Activated CD4-positive, alpha-beta memory T cell treated with anti-CD3 and anti-CD28 coated beads for 36 hours (primary cell): ENCODE measurements at places on chromosomes 1 and 21. TPM values are rescaled to one million over a fixed set of nuclear protein-coding genes. Genes with fewer than 3 reads are reported as not detected.
A peak's percentile ranks its signal among the peaks of the same experiment; 100 is the strongest.

DNA sequence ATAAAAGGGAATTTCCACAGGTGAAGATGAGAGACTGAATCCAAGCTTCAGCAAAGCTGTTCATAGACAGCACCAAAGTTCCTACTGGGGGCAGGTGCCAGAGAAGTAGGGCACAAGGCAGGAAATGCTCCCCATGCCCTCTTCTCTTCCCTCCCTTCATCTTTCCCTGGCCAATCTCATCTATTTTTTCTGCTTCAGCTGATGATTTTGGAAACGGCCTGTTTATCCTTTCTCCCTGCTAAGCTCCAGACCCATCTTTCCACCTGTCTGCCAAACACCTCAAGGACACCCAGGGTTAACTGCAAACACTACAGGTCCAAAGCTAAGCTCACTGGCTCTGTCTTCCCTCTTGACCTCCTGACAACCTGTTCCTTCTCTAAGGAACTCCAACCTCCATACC, 18.1 kb downstream of the KCND3 start:
- no peak overlapping the region for H3K27ac ChIP-seq
- H3K4me1 ChIP-seq = no peaks in the 10 kb centered on the region
- H3K36me3 ChIP-seq = no peaks in the 10 kb centered on the region
- H3K27me3 ChIP-seq = peaks cover 42% of the 10 kb centered on the region

DNA sequence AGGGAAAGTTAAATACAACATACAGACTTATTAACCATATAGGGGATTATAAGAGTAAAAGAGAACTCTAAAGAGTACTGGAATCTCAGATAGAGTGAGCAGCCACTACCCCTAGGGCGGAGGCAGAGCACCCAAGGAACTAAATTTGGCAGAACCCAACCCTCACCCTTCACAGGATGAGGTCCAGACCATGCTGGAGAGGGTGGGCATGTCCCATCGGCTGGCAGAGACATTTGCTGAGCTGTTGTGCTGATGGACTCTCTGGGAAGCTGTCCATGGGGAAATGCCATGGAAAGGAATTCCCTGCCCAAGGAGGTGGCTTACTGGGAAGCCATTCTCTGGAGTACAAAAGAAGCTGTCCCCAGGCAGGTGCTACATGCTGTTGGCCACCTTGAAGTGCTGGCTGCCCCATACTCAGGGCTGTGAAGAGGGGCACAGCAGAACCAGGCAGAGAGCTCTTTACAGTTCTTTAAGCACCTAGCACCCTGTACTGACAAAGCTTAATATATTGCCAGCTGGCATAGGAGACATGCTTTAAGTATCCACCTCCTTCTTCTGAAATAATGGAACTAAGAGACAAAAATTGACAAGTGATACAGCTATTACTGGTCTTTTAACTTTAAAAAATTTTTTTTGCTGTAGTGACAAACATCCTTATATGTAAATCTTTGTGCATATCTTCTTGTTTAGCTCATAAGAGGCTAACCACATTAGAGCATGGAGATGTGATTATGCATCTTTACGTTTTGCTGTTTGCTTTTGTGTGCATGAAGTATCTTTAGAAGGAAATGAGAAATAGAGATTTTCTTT, 29.6 kb downstream of the TSNAX start:
- no peak overlapping the region for H3K4me3 ChIP-seq
- no peak for DNase-seq
- peaks cover 8% of the 10 kb centered on the region for H3K36me3 ChIP-seq
- H3K4me1 ChIP-seq = peaks cover 28% of the 10 kb centered on the region

DNA sequence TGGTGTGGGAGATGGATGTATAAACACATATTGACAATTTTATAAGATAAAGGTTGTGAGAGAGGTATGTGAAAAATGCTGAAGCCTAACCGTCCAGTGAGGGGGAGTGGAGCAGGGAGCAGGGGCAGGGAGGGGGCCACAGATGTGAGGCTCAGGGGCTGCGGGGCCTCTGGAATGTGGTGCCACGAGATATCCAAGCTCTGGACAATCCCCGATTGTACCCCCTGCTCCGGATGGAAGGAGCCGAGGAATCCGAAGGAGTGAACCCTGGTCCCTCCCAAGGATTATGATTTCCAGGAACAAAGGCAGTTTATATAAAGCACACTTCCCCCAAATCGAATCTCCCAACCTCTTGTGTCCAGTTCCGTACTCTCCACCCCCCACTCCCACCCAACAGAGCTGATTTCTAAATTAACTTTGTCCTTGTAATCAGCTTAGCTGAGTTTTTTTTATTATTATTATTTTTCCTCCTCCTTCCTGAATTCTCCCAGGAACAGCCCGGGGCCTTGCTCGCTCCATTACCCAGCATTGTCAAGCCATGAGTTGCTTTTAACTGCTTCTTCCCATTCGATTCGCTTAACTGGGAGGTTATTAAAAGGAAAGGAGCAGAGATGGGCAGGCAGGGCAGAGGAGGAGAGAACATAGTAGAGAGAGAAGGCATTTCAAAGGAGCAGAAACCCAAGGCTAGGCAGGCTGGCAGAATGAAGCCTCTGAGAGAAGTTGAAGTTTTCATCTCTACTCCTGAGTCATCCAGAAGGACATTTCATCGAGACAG, 9.4 kb downstream of the KIRREL1 start:
- H3K4me1 ChIP-seq = no peaks in the 10 kb centered on the region
- no peak overlapping the region for H3K27ac ChIP-seq
- peaks cover 8% of the 10 kb centered on the region for H3K27me3 ChIP-seq
- no peak overlapping the region for H3K4me3 ChIP-seq
- DNase-seq = no peak
- no peaks in the 10 kb centered on the region for H3K36me3 ChIP-seq

DNA sequence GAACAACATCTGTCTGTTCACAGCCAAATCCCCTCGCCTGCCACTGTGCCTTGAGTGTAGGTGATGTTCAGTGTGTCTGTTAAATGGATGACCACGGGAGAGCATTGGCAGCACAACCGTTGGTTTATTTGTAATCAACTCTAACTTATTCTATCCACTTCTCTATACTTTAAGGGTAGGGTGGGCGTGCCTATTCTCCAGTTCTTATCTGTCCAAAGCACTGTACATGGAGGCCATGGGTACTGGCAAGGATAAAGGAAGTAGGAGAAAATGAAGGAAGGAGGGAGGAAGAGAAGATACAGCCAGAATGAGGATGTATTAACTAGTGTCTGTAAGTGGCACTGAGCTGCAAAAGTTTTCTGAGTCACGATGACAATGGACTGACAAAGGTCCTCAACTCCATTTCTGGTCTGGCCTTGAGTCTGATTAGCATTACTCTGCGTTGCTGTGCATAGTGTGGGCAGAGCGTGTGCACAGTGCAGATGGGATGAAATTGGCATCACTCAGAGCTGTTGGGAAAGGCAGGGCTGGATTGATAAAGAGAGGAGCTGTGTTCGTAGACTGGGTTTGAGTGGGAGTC, 7.1 kb downstream of the RHOU start:
- no peak for DNase-seq

GRCh38 chr1:192584866-192585265, 9.3 kb downstream of the RGS1 start:
- no peak for DNase-seq
- H3K4me1 ChIP-seq = peaks cover 10% of the 10 kb centered on the region
- H3K36me3 ChIP-seq = peaks cover 1% of the 10 kb centered on the region
- H3K4me3 ChIP-seq = no peak overlapping the region

- no peaks in the 10 kb centered on the region for H3K27me3 ChIP-seq
- H3K4me3 ChIP-seq = no peak overlapping the region
- no peak for DNase-seq
- peaks cover 57% of the 10 kb centered on the region for H3K4me1 ChIP-seq
- no peak overlapping the region for H3K27ac ChIP-seq
Observed at GRCh38 chr1:193543259-193543658, 356.8 kb upstream of the B3GALT2 start.

DNA sequence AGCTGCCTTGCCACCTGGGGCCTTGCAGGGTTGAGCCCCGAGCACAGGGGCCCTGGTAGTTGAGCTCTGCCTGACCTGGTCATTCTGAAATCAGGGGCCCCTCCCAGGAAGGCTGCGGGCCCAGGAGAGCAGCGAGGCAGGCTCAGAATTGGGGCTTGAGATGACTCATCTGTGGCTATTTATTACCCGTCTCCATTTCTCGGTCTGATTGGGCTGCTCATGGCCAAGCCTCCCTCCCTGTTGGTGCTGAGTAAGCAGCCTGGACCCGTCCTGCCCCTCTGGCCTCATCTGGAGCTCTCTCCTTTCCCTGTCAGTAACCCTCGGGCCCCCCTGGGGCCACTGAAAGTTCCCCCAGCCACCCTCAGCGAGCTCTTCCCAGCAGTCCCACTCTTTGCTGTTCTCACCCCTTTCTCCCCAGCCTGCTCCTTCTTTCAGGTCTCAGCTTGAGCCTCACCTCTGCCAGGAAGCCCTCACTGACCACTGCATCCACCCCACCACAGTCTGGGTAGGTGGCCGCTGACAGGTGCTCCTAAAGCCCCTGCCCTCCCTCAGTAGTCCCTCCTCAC, 11.0 kb upstream of the TNFRSF8 start:
- H3K4me3 ChIP-seq = no peak overlapping the region
- peak overlapping the region; percentile 49 for H3K27ac ChIP-seq
- DNase-seq = peak; percentile 80
- peaks cover 8% of the 10 kb centered on the region for H3K27me3 ChIP-seq
- H3K36me3 ChIP-seq = no peaks in the 10 kb centered on the region
- peaks cover 50% of the 10 kb centered on the region for H3K4me1 ChIP-seq

GRCh38 chr1:114076308-114076707, 77.4 kb downstream of the SYT6 start:
- no peak for DNase-seq
- H3K36me3 ChIP-seq = no peaks in the 10 kb centered on the region
- H3K4me3 ChIP-seq = no peak overlapping the region

DNA sequence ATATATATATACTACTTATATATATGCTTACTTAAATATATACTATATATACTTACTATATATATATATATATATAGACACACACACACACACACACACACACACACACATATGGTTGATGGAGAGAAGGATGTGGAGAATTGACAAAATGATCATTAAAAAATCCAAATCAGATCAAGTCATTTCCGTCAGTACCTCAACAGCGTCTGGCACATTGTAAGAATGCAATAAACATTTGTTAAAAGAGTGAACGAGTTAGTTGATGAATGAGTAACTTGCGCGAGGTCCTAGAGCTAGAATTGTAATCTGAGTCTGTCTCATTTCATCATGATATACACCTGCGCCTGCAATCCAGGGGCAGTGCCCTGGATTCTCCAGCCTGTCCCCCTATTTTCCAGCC, 243.0 kb upstream of the MAP1LC3C start:
- H3K27ac ChIP-seq = no peak overlapping the region
- no peak overlapping the region for H3K4me3 ChIP-seq
- no peaks in the 10 kb centered on the region for H3K27me3 ChIP-seq
- no peaks in the 10 kb centered on the region for H3K36me3 ChIP-seq

DNA sequence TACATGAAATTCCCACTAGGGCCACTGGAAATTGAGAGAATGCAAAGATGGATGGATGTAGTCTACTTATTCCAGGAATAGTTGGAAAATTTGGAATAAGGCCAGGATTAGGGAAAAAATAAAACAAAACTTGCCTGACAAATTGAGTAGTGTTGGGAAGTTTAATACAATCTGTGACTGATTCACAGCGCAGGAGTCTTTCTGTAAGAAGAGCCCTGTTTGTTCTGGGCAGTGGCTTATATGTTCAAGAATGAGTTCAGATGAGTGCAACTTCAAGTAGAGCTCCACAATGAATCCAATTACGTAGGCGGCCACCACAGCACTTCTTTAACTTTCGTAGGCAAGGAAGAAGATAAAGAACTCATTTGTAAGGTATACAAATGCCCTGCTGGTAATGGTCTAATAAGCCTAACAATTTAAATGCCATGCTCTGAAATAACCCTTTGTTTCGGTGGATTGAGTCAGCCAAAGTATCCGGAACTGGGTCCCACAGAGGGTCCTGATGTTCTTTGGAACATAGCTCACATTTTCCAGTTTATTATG, 47.1 kb upstream of the KCNE1 start:
- peaks cover 5% of the 10 kb centered on the region for H3K4me1 ChIP-seq
- H3K27ac ChIP-seq = no peak overlapping the region
- no peak for DNase-seq
- H3K27me3 ChIP-seq = no peaks in the 10 kb centered on the region

GRCh38 chr1:157490467-157491165, 61.7 kb downstream of the FCRL5 start:
- no peaks in the 10 kb centered on the region for H3K36me3 ChIP-seq
- no peaks in the 10 kb centered on the region for H3K4me1 ChIP-seq
- H3K27me3 ChIP-seq = peaks cover 19% of the 10 kb centered on the region
- no peak overlapping the region for H3K4me3 ChIP-seq
- H3K27ac ChIP-seq = no peak overlapping the region

- no peaks in the 10 kb centered on the region for H3K27me3 ChIP-seq
- no peaks in the 10 kb centered on the region for H3K4me1 ChIP-seq
- no peaks in the 10 kb centered on the region for H3K36me3 ChIP-seq
- no peak for DNase-seq
- no peak overlapping the region for H3K4me3 ChIP-seq
Observed at GRCh38 chr1:31432592-31433395, 19.8 kb downstream of the SERINC2 start.

DNA sequence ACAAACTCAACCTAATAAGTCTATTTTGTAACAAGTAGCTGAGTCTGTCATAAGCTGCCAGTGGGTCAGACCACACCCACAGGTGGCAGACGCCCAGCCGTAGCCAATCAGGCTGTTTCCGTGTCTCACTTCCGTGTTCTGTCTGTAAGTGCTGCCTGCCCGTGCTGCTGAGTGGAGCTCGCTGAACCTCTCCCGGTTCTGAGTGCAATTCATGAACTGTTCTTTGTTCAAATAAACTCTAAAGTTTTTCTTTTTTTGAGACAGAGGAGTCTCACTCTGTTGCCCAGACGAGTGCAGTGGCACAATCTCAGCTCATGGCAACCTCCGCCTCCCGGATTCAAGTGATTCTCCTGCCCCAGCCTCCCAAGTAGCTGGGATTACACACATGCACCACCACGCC, 25.1 kb downstream of the POFUT2 start:
- no peaks in the 10 kb centered on the region for H3K27me3 ChIP-seq
- peaks cover 18% of the 10 kb centered on the region for H3K4me1 ChIP-seq
- no peak for DNase-seq
- peaks cover 21% of the 10 kb centered on the region for H3K36me3 ChIP-seq
- no peak overlapping the region for H3K27ac ChIP-seq
- no peak overlapping the region for H3K4me3 ChIP-seq

GRCh38 chr1:164595212-164595611, 36.2 kb downstream of the PBX1 start:
- H3K27ac ChIP-seq = no peak overlapping the region
- no peaks in the 10 kb centered on the region for H3K27me3 ChIP-seq
- H3K4me3 ChIP-seq = no peak overlapping the region
- no peaks in the 10 kb centered on the region for H3K4me1 ChIP-seq
- no peak for DNase-seq

- no peaks in the 10 kb centered on the region for H3K36me3 ChIP-seq
- H3K27me3 ChIP-seq = peaks cover 7% of the 10 kb centered on the region
- peak overlapping the region; percentile 44 for H3K27ac ChIP-seq
- no peak for DNase-seq
Observed at GRCh38 chr1:44048532-44049215, 17.4 kb upstream of the SLC6A9 start.

The CFH gene
- 2.7 TPM for total RNA-seq

The SAMD13 gene
- total RNA-seq = 0.38 TPM

The DPM3 gene
- total RNA-seq = 34.1 TPM

The WASF2 gene
- total RNA-seq = 109 TPM

The SMG5 gene
- total RNA-seq = 68.0 TPM
